Muscle of arm (tissue), 14 donors: ENCODE measurements at places on chromosomes 3 and 15.

DNA sequence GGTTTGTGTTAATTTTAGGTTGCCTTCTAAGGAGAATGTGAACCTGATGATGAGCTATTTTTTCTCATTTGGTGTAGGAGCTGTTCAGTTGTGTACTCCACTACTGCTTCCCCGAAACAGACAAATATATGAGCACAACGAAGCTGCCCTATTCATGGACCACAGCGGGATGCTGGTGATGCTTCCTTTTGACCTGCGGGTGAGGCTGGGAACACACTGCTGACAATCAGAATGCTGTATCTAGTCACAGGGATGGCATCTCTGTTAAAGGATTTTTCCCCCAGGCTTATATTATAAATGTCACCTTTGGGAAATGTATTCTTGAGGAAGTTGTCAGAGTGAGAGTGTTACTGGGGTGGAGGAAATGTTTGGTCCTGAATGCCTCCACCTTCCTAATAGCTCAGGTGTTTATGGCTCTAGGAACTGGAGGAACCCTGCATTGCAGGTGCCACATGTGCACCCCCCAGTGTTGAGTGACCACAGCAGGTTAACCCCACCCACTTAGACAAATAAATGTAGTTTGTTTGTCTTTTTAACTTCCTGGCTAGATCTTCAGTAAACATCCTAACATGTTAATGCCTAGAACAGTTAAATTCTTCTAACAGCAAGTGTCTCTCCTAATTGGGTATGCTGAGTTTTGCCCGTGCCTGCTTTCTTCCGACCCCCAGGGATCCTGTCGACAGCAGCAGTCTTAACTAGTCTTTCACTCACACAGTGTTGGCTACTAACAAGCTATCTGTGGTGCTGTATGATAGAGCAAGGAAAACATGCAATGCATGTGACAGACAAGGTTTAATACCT lies 35.7 kb downstream of the SRP14 start:
- no peak for DNase-seq

- DNase-seq: no peak
Measured at GRCh38 chr3:71582612-71583565, 639 bp downstream of the FOXP1 start.

GRCh38 chr3:66498687-66499621 lies 1.9 kb downstream of the LRIG1 start:
- no peak for DNase-seq

- DNase-seq: no peak
Measured at GRCh38 chr3:58411036-58411435, 22.6 kb downstream of the PDHB start.

DNA sequence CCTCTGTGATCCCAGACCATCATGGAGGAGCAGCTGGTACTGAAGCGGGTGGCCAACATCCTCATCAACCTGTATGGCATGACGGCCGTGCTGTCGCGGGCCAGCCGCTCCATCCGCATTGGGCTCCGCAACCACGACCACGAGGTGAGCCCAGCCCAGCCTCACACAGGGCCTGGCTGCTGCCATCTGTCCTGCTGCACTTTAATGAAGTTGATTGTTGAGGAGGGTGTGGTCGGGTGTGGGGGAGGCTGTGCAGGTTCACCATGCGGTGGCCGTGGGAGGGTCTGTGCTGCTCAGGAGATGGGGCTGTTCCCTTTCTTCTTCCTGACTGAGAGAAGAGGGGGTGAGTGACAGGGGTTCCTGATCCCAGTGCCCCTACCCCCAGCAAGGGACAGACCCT lies 30.6 kb downstream of the ACAD9 start:
- no peak for DNase-seq

DNA sequence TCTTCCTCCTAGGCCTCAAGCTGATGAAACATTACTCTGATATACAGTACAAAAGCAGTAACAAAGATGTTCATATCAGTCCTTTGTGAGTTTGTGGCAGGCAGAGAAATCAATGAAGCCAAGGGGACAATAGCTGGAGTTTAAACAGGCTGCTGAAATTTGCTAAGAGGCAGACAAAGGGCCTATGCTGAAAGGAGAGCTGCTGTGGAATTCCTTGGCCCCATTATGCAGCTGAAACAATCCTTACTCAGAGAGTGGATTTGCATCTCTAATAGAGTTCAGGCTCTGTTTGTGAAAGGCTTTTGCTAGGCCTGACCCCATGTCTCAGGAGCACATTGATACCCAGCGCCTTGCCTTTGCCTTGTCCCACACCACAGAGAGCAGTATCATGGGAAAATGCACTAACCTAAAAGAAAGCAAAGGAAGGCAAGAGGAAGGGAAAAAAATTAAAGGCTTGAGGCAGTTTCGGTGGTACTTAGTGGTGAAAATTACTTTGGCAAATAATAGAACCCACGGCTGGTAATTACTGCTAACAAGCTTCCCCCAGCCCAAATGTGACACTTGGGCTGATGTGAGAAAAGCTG lies 195.0 kb upstream of the EPHA3 start:
- no peak for DNase-seq

GRCh38 chr3:16912400-16913263 lies 27.9 kb downstream of the PLCL2 start:
- no peak for DNase-seq

- DNase-seq: no peak
Measured at GRCh38 chr3:69888943-69889315, 110.6 kb upstream of the SAMMSON start.

DNA sequence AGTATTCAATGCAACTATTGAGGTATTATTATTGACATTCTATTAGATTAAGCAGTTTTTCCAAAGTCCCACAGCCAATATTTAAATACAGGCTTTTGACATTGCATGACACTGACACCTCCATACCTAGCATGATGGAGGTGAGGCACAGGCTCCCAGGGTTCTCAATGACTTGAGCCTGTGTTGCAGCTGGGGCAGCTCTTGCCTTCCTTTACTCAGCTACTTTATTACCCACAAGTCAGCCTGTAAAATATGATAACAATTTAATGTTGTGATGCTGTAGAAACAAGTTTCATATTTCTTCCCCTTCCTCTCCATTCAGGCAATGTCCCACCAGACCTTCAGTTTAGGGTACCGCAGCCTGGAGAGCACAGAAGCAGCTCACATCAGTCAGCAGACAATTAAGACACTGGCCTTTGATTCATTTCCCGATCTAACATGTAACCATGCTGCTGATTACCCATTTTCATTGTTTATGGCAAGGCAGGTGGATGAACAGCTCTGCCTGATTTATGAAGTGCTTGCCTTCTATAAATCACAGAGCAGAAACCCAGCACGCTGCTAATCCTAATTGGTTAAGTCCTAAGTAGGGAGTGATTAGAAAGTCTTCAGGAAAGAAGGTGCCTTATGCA lies 826.1 kb downstream of the AGBL1 start:
- no peak for DNase-seq

DNA sequence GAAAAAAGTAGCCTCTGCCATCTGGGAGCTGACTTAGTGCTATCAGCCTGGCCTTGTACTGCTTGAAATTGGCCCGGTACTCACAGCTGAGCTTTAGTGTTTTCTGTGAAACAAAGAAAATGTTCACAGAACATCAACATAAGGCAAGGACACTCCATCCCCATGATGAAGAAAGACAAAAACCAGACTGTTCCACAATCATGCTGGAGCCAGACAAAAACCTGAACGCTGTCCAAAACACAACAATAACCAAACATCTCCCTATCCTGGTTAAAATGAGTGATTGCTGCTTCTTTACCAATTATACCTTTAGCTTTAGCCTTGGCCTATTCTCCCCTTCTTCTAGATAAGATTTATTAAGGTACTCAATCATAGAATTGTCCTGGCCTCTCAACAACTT lies 153.9 kb downstream of the CPNE4 start:
- no peak for DNase-seq

- DNase-seq: no peak
Measured at GRCh38 chr3:59824876-59825275, 775.1 kb upstream of the CFAP20DC start.

DNA sequence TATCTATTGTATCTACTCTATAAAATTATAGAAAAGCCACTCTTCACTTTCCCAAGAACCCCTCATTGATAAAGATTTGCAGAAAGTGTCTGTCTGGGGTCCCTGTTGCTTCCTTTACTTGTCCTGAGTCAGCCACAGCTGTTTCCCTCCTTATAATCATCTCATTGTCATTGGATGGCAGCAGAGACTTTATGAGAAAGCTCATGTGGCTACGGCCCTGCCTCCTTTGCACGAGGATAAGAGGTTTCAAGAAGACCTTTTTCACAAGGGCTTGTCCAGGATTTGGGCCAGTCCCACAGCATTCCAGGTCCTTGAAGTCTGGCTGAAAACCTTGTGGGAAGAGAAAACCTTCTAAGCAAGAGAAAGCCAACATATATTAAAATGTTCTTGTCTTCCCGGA lies 41.9 kb upstream of the THBS1 start:
- no peak for DNase-seq

GRCh38 chr15:37819191-37819590 lies 115.2 kb upstream of the TMCO5A start:
- no peak for DNase-seq
